ENCODE measurements at places on chromosomes 3 and 15.

DNA sequence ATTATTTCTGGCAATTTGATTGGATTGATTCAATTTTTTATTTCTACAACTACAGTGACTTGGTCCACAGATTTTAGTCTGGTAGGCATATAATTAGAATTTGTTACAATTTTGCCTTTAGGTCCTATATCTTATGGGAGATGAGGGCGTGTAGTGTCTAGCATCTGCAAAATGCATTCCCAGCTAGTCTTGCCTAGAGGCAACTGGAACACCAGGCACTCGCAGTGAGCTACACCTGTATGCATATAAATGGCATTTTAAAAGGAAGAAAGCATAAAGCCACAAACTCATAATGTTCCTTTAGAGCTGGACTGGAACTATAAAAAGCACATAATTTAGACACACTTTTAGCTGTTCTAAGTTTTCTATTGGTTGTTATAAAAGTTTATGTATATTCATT is 17.9 kb upstream of the SPPL2A start:
- no peak for DNase-seq

GRCh38 chr3:142940000-142940399 is 23.5 kb downstream of the PAQR9 start:
- no peak for DNase-seq

DNA sequence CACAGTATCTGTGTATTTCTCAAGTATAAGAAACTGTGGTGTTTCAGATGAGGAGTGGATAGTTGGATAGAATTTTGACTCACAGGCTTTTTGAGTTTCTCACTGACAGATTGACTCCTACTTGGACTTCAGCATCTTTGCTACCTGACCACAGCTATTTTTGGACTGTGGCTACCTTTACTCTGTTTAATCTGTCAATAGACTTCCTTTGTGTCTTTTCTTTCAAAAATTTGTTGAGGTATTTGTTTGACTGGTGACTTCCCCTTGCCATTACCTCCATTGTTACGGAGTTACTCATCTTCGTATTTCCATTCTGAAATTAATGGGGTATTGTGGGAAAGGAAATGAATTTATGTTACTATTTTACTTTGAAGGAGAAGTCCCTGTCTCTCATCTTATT is 123.8 kb downstream of the AGBL1 start:
- DNase-seq, result no peak

DNA sequence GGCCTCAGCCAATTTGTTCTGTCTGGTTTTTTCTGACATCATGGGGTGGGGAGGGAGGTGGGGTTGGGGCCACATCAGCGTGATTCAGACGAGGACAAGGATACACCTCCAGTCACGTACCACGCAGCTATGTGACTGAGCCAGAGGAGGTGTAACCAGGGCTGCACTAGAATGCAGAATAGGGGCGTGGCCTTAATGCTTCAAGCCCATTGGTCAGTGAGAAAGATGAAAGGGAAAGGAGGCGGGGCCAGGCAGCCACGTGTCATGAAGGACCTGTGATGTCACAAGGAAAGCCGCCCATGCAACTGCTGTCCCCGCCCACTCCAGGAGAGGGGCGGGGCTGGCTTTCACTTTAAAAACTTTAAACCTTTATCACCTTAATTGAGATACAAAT is at the start of gene GOLGA6L2:
Gene GOLGA6L2 (minus strand): TSS at position 137 of the 394 bp plus-strand sequence. CDS start 62 bp downstream, at position 75.
- DNase-seq, result no peak

DNA sequence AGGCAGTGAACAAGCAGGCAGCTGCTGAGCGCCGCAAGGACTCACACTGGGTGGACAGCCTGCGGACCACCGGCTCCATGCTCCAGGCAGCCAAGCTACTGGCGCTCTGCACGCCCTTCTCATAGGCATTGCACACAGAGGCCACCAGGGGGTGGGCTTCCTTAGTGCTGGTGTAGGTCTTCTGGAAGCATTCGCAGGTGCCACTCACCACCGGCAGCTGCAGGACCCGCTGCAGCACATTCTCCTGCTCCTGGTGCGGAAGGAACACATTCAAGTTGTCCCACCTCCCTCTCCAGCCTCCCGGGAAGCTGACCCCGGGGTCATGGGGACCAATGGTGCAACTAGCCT is 6.0 kb downstream of the PLIN1 start:
- DNase-seq, result no peak

- no peak for DNase-seq
These were observed 7.1 kb upstream of the EMC4 start for GRCh38 chr15:34217587-34218225.

GRCh38 chr3:42513121-42513520 is 10.7 kb downstream of the VIPR1 start:
- DNase-seq, result no peak

DNA sequence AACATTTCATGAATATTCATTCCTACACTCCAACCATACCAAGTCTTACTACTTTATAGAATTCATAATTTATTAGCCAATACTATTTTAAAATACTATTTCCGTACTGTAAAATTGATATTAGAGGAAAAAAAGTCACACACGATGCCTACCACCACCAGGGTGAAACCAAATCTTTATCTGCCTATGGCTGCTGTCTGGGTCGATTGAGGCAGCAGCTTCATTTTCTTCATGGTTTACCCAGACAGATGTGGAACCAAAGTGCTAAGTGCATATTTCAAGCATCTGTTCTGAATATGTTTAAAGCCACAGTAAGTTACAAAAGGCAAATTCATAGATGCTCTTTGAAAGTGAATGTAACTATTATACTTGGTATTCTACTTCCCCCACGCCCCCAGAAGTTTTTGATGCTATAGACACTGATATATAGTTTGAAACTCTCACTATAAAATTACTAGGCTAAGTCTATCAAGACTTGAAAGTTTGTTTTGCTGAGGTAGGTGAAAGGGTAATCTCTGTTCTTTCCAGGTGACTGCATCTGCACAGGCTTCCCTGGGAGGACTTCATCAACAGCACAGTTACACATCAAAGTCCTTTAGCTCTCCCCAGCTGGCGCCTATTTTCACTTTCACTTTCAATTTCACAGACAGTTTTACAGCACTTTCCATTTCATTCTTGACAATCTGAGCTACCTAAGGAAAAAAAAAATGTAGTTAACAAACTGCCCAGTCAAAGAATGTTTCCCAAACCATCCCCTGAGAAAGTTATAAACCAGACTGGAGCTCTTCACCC is 113.9 kb downstream of the POLQ start:
- DNase-seq, result no peak

- DNase-seq, result no peak
These were observed 3.0 kb downstream of the DUT start for GRCh38 chr15:48334260-48334659.

- DNase-seq, result no peak
These were observed at the start of gene FBLN2 for GRCh38 chr3:13548696-13549622. FBLN2 (plus strand) TSS chr3:13549125; CDS start chr3:13570356, 21,231 bp downstream.

GRCh38 chr3:69385723-69386555 is at the start of gene FRMD4B:
FRMD4B (minus strand) TSS chr3:69386088; CDS start chr3:69385989, 99 bp downstream.
- no peak for DNase-seq

GRCh38 chr3:13414040-13414729 is 5.9 kb downstream of the NUP210 start:
- no peak for DNase-seq
